ENCODE measurements at places on chromosomes 4 and X. TPM values are rescaled to one million over a fixed set of nuclear protein-coding genes. Genes with fewer than 3 reads are reported as not detected.

PROM1 gene
- polyA plus RNA-seq = 36.6 TPM

GJB1 gene
- 55.6 TPM for polyA plus RNA-seq

RNF150 gene
- 28.6 TPM for polyA plus RNA-seq

NRK gene
- 17.7 TPM for polyA plus RNA-seq

- no peak for DNase-seq
Measured at GRCh38 chrX:152020888-152021287, 46.4 kb upstream of the GABRE start.

DNA sequence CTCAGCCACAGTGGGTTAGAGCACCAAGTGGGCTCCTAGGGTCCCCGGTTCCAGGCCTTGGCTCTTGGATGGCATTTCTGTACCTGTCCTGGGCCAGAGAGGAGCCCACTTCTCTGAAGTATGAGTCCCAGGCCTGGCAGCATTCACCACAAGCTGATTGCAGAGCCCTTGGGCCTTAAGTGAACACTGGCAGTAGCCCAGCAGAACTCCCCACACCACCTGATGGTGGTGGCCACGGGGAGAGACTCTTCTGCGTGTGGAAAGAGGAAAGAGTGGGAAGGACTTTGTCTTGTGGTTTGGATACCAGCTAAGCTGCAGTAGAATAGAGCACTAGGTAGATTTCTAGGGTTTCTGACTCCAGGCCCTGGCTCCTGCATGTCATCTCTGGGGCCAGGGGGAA is 104.8 kb downstream of the DLG3 start:
- no peak for DNase-seq

DNA sequence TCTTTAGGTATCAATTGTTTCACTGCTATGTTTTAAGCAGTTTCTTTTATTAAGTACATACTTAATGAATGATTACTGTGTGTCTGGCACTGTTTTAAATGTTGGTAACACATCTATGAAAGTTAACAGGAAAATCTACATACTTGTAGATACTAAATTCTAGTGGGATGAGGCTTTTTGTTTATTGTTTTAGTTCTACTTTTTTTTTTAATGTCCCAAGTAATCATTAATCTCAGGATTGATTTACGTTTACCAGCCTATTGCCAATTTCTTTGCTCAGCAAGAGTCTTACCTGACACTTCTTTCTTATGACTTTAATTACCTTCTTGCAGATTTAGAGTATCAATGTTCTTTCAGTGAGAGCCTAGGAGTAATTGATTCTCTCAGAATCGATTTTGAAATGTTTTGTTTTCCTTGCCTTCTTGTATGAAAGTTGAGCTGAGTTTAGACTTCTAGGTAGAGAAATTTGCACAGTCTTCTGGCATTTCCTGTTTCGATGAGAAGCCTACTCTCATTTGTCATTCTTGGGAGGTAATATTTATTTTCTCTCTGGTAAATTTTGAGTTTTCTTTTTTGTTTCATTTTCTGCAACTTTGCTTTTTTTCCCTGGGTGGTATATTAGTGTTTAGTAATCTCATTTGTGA is 235.2 kb upstream of the ANKRD50 start:
- no peak for DNase-seq

DNA sequence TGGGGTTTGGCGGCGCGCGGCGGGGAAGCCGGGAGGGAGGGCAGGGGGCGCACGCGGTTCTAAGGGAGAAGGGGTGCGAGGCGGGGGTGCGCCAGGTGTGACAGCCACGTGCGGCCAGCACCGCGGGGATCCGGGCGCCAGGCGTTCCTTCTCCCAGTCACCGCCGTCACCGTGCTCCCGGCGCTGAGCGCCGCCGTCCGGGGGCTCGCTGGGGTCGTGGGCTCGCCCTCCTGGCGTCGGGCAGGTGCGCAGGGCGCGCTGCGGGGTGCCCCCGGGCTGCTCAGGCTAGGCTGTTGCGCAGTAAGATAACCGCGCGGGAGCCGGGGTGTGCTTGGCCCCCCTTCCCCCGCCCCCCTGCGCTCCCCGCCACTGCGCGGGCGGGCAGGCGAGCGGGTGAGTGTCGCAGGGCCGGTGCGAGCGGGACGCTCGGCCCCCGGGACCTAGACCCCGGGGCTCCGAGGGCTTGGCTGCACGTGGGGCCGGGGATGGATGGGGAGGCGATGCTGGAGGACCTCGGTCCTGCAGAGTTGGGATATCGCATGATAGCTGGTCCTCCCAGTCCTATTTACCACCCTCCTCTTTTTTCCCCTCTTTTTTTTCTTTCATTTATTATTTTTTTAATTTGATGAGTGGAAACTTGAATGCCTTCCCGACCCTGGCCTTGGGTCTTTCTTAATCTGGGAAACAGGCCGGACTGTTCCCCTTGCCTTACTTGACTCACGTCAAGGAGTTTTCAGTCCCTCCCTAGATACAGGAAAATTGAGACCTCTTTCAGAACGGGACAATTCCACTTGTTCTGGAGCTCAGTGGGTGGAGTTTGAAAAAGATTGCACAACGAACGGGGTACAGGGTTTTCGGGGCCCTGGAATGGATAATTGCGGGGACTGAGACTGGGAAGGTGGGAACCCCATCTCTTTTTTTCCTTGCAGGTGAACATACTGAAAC is 797 bp downstream of the TXLNG start:
- no peak for DNase-seq

GRCh38 chr4:78923464-78924312 is 15.6 kb downstream of the PAQR3 start:
- DNase-seq = no peak

DNA sequence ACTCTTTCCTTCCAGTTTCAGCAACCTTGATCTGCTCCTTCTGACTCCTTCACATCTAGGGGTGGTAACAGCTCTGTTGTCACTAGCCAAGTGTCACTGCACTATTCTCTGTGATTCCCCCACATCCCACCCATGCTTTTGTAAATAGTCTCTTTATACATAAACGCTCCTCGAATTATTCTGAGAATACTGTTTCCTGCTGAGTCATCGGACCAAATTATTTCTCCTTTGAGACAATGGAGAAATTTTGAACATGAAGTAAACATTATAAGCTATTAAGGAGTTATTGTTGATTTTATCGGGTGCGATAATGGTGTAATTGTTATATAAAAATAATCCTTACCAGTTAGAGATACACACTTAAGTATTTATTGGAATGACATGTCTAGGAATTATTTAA is 245.1 kb upstream of the RPS6KA3 start:
- no peak for DNase-seq

GRCh38 chr4:39641451-39641850 is 2.8 kb upstream of the SMIM14 start:
- no peak for DNase-seq

- DNase-seq = no peak
Measured at GRCh38 chr4:163649557-163650091, 155.1 kb downstream of the TMA16 start.

GRCh38 chr4:6967846-6968340 is 58.3 kb downstream of the TBC1D14 start:
- no peak for DNase-seq
